ENCODE measurements at places on chromosomes 5 and 9. TPM values are rescaled to one million over a fixed set of nuclear protein-coding genes. Genes with fewer than 3 reads are reported as not detected.

DNA sequence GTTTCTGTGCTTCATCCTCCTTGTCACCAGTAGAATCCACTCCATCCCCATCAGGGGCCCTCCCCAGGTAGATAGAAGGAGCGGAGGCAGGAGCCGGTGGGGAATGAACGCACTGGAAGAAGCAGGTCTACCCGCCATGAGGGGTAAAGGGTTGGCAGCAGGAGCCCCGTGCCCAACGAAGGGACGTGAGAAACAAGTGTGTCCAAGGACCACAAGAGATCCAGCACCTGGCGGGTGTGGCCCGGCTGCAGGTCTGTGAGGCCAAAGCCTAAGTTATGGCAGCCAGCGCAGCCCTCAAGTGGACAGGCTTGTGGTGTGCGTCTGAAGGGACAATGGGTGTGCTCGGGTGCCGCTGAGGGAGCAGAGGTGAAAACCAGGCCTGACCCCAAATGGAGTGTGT is 94.3 kb downstream of the IRX2 start:
- no peak overlapping the region for H3K4me3 ChIP-seq
- no peak overlapping the region for H3K27ac ChIP-seq
- no peaks in the 10 kb centered on the region for H3K27me3 ChIP-seq

DNA sequence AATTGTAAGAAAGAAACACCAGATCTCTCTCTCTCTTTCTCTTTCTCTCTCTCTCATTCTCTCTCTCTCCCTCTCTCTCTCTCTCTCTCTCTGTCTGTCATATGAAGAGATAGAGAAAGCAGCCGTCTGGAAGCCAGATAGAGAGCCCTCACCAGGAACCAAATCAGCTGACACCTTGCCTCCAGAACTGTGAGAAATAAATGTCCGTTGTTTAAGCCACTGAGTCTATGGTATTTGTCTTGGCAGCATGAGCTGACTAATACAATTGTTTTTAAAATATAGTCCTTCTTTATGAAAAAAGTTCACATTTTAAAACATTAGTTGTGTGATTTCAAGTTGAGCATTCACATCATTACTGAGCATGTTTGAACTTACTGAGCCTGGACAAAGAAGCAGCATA is 275.6 kb downstream of the CETN3 start:
- no peaks in the 10 kb centered on the region for H3K36me3 ChIP-seq
- H3K27me3 ChIP-seq, result no peaks in the 10 kb centered on the region
- DNase-seq, result no peak
- no peak overlapping the region for H3K4me3 ChIP-seq
- no peaks in the 10 kb centered on the region for H3K4me1 ChIP-seq

DNA sequence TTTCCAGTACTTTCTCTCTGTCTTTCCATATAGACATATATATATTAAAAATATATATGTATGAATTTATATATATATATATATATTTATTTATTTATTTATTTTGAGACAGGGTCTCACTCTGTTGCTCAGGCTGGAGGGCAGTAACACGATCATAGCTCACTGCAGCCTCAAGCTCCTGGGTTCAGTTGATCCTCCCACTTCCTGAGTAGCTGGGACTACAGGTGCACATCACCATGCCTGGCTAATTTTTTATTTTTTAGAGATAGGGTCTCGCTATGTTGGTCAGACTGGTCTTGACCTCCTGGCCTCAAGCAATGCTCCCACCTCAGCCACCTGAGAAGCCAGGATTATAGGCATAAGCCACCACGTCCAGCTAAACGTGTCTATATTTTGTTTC is 210.1 kb downstream of the CD180 start:
- H3K4me3 ChIP-seq, result no peak overlapping the region
- peaks cover 2% of the 10 kb centered on the region for H3K27me3 ChIP-seq
- no peak overlapping the region for H3K27ac ChIP-seq
- H3K4me1 ChIP-seq, result no peaks in the 10 kb centered on the region

DNA sequence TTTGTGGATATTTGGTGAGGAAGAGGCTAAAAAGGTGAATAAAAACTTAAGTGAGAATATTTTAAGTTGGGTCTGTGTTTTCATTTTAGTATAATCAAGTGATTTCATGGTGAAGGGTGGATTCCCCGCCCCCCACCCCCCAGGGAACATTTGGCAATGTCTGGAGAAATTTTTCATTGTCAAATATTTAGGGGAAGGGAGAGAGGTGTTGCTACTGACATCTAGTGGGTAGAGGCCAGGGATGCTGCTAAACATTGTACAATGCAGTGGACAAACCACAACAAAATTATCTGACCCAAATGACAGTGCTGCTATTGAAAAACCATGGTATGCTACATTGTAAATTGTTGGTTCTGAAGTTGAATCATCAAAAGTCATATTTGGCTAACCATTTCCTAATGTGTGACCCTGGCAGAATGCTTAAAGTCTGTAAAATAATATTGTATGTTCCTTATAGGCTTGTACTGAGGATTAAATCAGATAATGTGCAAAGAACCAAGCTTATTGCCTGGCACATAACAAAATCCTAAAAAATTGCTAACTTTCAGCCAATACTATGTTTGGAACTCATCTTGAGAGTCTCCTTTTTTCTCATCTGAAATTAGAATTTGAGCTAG is 5.6 kb downstream of the C5orf24 start:
- no peaks in the 10 kb centered on the region for H3K27me3 ChIP-seq
- no peak for DNase-seq
- H3K4me3 ChIP-seq, result no peak overlapping the region
- H3K4me1 ChIP-seq, result peaks cover 3% of the 10 kb centered on the region

DNA sequence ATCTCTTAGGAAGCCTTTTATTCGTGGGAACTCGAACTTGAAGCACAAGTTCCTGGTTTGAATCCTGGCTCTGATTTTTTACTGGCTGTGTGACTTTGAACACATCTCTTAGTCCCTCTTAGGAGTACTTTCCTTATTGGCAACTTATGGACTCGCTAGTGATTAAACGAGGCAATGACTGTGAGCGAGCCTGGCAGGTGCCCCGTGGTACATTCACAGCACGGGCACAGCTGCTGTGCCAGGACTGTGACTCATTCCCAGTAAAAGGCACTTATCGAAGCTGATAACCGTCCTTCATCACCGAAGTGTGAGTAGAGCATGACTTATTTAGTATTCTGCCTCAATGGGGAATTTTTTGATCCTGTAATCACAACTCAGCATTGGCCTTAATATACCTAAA is 22.7 kb downstream of the CFAP90 start:
- no peaks in the 10 kb centered on the region for H3K4me1 ChIP-seq
- H3K27ac ChIP-seq, result no peak overlapping the region
- no peak for DNase-seq

GRCh38 chr9:4794691-4795090 is 1.9 kb downstream of the RCL1 start:
- no peak overlapping the region for H3K4me3 ChIP-seq
- H3K4me1 ChIP-seq, result peaks cover 21% of the 10 kb centered on the region
- no peaks in the 10 kb centered on the region for H3K27me3 ChIP-seq
- H3K27ac ChIP-seq, result no peak overlapping the region
- DNase-seq, result no peak
- no peaks in the 10 kb centered on the region for H3K36me3 ChIP-seq

DNA sequence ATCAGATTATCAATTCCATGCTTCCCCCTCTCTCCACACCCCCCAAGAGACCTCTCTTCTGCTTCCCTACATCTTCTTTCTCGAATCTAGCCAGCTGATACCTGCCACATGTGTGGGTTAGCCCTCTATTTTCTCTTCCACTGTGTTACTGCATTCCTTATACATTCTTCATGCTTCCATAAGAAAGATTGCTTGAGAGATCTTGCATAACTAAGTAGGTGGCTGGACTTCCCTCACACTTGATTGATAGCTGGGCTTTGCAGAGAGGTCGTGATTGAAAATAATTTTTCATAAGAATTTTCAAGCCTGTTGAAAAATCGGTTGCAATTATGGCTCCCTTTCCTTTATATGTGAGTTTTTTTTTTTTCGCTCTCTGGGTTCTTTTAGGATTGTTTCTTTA is 33.0 kb upstream of the PANK3 start:
- H3K4me1 ChIP-seq, result no peaks in the 10 kb centered on the region
- no peak for DNase-seq
- H3K27ac ChIP-seq, result no peak overlapping the region
- H3K36me3 ChIP-seq, result no peaks in the 10 kb centered on the region
- no peak overlapping the region for H3K4me3 ChIP-seq

GRCh38 chr5:163993126-163993525 is 487.7 kb downstream of the MAT2B start:
- H3K4me3 ChIP-seq, result no peak overlapping the region
- DNase-seq, result no peak
- H3K36me3 ChIP-seq, result no peaks in the 10 kb centered on the region
- no peak overlapping the region for H3K27ac ChIP-seq

GRCh38 chr9:23036416-23036815 is 589.8 kb downstream of the DMRTA1 start:
- H3K4me1 ChIP-seq, result no peaks in the 10 kb centered on the region
- no peaks in the 10 kb centered on the region for H3K36me3 ChIP-seq

- no peaks in the 10 kb centered on the region for H3K4me1 ChIP-seq
- DNase-seq, result no peak
- peaks cover 17% of the 10 kb centered on the region for H3K27me3 ChIP-seq
- H3K4me3 ChIP-seq, result no peak overlapping the region
These were observed 15.6 kb upstream of the CD74 start for GRCh38 chr5:150428106-150428876.

The OBP2B gene
- total RNA-seq, result not detected

The ATOX1 gene
- total RNA-seq, result 33.8 TPM

The GABRA1 gene
- total RNA-seq, result not detected

The ANKRD31 gene
- total RNA-seq, result 0.89 TPM

The GPX8 gene
- total RNA-seq, result 0.20 TPM
